Cardiac fibroblast (primary cell): ENCODE measurements at places on chromosomes 12 and 14.

DNA sequence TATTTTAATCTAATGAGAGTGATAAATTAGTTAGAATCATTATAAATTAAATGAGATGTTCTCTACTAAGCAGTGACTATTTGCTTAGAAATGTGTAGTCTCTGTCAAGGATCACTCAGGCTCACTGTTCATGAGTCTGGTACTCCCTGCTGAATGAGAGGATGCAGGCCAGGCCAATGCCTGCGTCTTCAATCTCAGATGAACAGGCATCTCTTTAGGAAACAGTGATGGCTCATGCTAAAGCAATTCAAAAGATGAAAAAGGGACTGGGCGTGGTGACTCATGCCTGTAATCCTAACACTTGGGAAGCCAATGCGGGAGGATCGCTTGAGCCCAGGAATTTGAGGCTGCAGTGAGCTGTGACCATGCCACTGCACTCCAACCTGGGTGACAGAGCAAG lies 106.8 kb downstream of the ZFC3H1 start:
- peak; percentile 65 for DNase-seq

GRCh38 chr14:100703386-100704220 lies 23.1 kb upstream of the DLK1 start:
- DNase-seq: no peak

DNA sequence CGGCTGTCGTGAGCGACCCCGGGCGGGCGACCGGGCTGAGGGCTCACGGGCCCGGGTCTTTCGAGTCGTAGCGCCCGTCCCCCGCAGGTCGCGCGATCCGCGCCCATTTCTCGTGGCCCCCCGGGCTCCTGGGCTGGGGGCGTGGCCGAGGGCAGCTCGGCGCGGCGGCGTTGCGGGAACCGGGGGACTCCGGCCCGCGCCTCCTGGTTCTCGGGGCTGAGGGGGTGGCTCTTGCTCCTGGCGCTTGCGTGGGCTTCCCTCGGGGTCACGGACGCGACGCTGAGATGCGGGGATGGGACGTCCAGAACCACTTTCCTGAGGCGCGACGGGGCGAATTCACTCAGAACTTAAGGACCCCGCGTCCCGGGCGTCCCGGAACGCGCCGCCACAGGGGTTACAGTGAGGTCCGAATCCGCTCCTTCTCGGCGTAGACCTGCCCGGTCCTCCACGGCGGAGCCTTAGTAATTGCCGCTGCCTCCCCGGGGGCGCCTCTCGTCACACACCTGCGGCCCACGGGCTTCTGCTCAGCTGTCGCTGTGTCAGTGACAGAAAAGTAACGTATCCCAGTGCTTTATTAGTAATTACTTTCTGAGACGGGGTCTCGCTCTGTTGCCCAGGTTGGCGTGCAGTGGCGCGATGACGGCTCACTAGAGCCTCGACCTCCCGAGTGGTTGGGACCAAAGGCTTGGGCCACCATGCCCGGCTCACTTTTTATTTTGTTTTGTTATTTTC lies 606 bp downstream of the EP400 start:
- DNase-seq: no peak

DNA sequence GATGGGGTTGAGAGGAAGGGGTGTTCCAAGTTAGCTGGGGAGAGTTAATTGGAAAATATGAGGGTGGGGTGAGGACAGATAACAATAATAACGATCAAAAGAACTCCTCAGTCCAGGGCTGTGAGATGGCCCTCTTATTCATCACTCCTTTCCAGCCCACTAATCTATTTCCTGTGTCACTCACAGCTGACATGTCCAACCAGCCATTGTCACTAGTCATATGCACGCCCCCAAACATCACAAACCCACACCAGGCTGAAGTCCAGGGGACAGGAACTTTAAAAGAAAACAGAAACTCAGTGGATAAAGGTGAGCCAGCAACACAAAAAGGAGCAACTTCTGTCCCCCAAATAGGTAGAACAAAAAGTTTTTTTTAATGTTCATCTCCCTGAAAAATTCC lies 911 bp downstream of the CALCOCO1 start:
- DNase-seq: peak; percentile 14

- no peak for DNase-seq
Measured at GRCh38 chr12:69039911-69040310, 106.9 kb upstream of the CPM start.

DNA sequence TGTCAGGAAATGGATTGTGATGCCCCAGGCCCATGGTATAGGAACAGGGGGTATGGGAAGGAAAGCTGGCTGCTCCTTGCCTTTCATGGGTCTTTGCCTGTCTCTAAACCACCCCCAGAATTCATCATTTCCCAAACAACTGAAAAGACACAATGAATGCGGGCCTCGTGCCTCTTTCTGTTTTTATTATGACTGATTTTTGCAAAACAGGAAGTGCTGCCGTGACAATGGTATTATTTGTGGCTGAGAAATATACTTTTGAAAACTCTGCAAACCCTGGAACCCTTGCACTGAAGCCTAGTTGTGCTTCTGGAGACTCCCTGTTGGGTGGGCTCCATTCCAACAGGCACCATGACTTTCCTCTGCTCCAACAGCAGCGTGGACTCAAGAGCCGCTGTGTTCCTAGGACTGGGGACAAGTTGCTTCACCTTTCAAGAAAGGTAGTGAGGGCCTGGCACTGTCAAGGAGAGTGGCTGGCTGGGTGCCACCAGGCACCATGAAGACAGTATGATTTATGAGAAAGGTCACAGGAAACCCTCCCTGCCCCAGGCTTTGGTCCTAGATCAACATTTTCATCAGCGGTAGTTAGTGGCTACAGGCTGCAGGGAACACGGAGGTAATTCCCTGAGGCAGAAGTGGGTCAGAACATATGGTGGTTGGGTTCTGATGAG lies 4.8 kb upstream of the DGLUCY start:
- DNase-seq: peak; percentile 54

- no peak for DNase-seq
Measured at GRCh38 chr14:83470466-83470865, 1936.8 kb upstream of the SEL1L start.

DNA sequence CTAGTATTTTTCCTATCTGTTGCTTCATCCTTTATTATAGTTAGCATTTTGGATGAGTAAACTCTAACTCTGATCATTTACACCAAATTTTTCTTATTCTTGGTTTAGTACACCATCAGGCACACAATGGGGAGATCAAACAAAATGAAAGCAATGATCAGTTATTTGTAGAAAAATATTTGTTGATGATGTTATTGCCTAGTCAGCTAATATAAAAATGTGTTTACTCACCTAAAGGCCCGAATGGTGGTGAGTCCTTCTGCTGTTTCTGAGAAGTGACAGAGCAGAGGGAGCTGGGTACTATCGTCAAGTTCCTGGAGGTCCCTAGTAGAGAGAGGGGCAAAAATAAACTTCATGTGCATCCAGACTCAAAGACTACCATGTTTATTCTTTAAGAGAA lies 63.3 kb upstream of the KCNJ8 start:
- DNase-seq: no peak

DNA sequence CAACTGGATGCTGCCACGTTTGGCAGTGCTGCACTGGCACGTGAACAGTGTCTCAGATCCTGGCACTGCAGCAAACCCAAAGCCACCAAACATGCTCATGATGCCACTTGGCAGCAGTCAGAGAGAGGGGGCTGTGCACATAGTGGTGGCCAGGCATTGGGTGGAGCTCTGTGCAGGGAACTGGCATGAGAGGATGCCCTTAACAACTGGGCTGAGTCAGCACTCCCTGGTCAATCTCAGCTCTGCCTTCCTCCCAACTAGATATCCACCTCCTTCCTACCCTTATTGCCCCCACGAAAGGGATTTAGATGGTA lies 37.0 kb downstream of the ZFHX2 start:
- no peak for DNase-seq

DNA sequence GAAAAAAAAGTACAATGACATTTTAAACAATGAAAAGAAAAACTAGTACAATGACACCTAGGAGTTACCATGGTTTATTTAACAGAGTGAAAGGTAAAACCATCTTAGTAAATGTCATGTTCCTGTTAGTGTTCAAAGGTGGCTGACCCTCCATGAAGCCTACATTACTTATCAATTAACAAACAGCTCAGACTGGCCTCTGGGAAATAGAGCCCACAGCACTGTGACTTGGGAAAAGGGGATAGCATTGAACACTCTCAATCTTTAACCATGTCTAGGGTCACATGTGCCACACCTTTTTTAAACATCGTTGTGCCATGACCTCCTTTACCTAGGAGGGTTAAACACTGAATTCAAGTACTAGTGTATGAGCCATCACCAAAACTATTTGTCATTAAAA lies 106.3 kb upstream of the SOX5 start:
- DNase-seq: no peak

GRCh38 chr12:47709237-47709636 lies 3.4 kb upstream of the RPAP3 start:
- DNase-seq: no peak

GRCh38 chr14:33930439-33930838 lies 20.4 kb downstream of the EGLN3 start:
- DNase-seq: no peak

DNA sequence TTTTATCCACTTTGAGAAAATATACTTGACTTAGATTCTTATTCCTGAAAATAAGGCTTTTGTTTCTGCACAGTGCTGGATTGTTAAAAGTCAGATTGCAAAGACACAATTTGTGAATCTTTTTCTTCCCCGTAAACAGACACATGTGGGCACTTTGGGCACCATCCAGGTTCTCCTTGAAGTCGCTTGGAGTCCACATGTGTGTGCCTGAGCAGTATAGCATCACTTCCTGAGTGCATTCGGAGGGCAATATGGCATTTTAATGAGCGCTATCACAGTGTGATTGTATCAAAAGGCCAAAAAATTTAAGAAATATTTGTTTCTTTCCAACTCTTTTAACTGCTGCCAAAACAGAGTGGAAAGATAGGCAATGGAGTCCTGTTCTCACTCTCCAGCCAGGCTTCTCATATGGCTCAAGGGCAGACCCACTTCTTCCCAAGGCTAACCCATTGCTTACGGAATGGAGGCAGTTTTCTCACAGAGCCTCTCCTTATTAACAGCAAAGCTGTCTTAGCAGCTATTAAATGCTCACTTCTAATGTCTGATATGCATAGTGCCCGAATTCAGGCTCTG lies 397.1 kb downstream of the EGLN3 start:
- DNase-seq: no peak

DNA sequence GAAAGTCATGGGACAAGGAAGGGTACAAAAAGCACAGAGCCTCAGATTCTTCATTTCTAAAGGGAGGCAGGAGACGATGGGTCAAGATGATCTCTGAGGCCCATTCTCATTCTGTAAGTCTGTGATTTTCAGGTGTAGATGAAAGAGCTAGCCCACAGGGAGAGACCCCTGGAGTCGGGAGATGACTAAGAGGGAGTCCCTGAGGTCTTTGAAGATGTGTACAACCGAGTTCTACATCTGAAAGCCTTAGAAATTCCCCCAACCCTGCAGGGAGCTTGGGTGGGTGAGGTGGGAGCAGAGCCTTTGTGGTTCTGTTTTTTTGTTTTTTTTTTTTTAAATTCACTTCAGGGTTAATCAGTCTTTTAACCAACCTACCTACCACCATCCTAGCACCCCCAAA lies 3.1 kb downstream of the WNT10B start:
- DNase-seq: no peak

GRCh38 chr14:74574706-74575105 lies 37.3 kb downstream of the LTBP2 start:
- DNase-seq: no peak

DNA sequence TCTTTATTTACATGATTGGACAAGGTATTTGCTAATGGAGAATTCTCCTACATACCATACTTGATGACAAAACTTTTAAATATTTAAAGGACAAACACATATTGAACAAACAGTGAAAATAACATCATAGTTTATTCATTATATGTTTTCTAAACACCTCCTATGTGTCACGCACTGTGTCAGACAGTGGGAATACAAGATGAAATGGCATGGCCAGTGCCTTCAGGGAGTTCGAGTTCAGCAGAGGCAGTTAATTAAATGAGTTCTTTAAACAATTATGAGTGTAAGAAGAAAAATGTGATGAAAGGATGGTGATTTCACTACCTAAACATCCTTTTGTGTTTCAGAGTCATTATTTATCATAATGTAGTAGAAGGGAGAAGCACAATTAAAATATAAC lies 159.8 kb downstream of the KCNH5 start:
- no peak for DNase-seq

DNA sequence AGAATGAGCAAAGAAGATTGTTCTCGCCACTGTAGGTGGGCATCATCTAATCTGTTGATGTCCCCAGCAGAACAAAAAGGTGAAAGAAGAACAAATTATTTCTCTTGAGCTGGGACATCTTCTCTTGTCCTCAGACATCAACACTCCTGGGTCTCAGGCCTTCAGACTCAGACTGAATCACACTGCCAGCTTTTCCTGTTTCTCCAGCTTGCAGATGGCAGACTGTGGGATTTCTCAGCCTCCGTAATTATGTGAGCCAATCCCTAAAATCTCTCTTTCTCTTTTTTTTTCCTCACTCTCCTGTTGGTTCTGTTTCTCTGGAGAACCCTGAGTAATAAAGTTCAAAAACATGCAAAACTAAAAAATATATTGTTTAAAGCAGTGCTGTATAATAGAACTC lies 3.7 kb upstream of the TMPRSS12 start:
- no peak for DNase-seq

DNA sequence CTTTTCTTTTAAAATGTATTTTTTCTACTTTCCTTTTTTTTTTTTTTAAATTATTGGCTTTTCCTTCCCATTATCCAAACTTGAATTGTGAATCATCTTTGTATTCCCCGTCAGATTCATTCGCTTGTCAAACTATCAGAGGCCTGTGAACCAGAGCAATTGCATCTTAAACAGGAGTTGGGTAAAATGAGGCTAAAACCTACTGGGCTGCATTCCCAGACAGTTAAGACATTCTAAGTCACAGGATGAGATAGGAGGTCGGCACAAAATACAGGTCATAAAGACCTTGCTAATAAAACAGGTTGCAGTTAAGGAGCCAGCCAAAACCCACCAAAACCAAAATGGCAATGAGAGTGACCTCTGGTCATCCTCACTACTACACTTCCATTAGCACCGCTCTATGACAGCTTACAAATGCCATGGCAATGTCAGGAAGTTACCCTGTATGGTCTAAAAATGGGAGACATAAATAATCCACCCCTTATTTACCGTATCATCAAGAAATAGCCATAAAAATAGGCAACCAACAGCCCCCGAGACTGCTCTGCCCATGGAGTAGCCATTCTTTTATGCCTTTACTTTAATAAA lies 19.9 kb downstream of the FUT8 start:
- no peak for DNase-seq

DNA sequence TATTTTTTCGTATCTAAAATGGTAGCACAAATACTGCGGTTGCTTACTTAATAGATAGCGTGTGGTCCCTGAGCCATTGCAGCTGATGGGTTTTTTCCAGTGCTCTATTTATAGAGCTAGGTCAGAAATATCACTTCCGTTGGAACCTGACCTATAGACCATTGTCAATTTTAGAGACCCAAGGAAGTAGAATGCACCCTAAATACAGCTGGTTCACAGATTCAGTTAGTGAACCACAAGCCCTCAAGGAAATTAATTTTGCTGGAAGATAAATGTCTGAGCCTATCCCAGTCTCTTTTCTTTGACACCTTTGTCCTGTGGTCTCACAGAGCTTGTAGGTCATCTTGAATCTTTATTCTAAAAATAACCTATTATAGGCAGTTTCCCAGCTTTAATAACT lies 391.0 kb downstream of the ZFP36L1 start:
- DNase-seq: no peak

- no peak for DNase-seq
Measured at GRCh38 chr14:41718477-41719166, 111.9 kb downstream of the LRFN5 start.

GRCh38 chr12:103468837-103469236 lies 26.9 kb downstream of the C12orf42 start:
- DNase-seq: no peak
